ENCODE measurements at places on chromosomes 16 and 17.

- no peak for DNase-seq
Observed at GRCh38 chr16:85391769-85392583, 221.1 kb upstream of the GSE1 start.

DNA sequence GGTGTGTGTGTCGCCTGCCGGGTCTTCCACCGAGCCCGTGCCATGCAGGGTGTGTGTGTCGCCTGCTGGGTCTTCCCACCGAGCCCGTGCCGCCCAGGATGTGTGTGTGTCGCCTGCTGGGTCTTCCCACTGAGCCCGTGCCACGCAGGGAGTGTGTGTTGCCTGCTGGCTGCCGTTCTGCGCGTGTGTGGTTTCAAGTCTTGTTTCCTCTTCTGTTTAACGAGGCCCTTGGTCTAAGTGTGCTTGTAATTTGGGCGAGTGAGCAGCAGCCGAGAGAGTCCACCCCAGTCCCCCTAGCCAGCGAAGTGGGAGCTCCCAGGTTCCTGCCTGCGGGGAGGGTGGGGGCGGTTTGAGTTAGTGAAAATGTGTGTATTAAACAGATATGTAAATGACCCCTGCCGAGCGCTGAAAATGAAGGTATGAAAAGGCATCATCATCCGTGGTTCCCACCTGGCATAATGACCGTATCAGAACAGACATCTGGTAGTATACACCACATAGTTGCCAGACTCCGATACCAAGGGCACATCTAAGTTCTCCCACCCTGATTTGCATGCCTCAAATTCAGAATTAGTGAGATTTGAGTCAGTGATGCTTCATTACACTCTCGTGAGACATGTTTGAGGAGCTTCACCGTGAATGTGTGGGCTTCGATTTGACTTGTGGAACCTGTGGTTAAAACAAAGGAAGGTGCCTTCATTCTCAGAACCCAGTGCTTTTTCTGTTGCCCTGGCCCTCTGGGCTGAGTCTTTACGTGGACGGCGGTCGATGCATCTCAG lies 114.5 kb upstream of the CHMP6 start:
- peak; percentile 83 for DNase-seq

- no peak for DNase-seq
Observed at GRCh38 chr16:75390926-75391653, 42.2 kb downstream of the CFDP1 start.

- DNase-seq, result peak; percentile 94
Observed at GRCh38 chr17:51118330-51119195, 2.1 kb downstream of the SPAG9 start.

DNA sequence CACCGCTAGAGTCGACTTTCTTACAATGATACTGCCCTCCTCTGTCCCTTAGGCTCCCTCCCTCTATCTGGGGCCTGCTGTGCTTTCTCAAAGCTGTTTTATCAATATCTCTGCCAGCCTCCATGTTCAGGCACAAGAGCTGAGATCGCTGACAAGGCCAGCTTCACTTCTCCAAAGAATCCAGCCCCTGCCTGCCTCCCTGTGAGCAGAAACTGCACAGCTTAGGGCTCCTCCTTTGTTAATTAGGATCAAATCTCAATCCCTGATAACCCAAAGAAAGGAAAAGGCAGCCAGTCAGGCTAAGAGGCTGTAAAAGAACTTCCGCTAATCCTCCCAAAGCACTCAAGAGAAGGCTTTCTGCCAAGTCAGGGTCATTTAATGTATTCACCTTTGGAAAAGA lies 616.0 kb upstream of the CDH11 start:
- no peak for DNase-seq

DNA sequence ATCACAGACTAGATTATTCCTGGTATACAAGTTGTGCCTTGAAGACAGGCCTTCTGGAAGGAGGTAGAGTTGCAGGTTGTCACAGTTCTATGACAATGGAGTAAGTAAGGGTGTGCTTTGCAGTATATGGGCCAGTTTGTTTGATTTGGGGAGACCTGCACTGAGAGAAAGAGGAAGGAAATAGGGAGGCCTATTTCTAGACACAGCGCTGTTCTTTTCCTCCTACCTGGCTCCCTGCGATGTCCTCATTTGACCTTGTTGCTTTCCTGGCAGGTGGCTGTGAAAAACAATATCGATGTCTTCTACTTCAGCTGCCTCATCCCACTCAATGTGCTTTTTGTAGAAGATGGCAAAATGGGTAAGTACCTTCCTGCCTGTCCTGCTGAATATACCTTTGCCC lies 22.5 kb upstream of the RASL10B start:
- no peak for DNase-seq

- DNase-seq, result no peak
Observed at GRCh38 chr16:4976611-4977145, 18.5 kb downstream of the SEC14L5 start.

DNA sequence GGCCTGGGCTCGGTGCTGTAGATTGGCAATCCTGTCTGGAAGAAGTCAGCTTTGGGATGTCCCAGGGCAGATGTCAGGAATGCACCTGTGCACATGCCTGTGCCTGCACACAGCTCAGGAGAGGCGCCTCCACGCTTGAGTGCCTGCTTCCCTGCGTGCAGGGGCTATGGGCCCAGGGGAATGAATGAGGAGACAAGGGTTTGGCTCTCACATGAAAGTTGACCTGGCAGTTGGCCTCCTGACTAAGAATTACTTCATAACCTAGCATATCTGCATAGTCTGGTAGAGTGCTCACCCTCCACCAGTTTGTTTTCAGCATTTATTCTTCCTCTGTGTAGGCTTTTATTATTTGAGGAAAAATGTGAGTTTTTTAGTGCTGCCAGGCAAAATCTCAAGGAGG lies 50.0 kb downstream of the PLD6 start:
- no peak for DNase-seq

DNA sequence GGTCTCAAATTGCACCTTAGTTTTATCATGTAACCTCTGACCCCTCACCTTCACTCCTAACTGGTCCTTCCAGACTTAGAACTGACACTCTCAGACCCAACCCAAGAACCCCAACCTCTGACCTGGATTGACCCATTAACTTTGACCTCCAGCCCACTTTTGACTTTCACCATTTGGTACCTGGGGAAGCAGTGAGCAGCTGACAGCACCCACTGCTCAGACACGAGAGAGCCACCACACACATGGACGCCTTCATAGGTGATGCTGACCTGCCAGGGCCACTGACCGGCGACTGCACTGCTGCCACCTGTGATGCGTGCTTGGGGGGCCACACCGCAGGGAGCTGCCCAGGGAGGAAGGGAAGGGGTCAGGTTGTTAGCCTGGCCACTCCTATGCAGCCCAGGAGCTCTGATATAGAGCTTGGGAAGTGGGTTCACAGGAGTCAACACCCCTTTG lies 2.5 kb downstream of the PRSS8 start:
- DNase-seq, result no peak

- peak; percentile 33 for DNase-seq
Observed at GRCh38 chr17:37570527-37571093, 38.6 kb downstream of the SYNRG start.

DNA sequence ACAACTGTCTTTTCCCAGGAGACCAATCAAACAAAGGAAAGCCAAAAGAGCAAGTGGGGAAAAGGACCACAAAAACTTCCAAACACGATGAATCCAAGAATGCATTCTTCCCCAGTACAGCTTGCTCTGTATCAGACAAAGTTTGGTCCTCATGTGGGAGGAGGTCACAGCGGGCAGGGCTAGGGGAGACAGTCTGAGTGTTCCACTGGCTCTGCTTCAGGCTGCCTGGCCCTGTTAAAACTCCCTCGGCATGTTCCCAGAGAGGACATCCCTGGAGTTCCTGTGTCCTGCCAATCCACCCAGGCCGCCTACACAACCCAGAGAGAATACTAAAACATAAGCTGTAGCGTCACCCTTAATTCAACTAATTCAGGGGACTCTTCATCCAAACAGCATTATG lies 415.1 kb upstream of the DYNLRB2 start:
- DNase-seq, result no peak

GRCh38 chr16:55914383-55914782 lies 39.2 kb upstream of the CES5A start:
- no peak for DNase-seq

DNA sequence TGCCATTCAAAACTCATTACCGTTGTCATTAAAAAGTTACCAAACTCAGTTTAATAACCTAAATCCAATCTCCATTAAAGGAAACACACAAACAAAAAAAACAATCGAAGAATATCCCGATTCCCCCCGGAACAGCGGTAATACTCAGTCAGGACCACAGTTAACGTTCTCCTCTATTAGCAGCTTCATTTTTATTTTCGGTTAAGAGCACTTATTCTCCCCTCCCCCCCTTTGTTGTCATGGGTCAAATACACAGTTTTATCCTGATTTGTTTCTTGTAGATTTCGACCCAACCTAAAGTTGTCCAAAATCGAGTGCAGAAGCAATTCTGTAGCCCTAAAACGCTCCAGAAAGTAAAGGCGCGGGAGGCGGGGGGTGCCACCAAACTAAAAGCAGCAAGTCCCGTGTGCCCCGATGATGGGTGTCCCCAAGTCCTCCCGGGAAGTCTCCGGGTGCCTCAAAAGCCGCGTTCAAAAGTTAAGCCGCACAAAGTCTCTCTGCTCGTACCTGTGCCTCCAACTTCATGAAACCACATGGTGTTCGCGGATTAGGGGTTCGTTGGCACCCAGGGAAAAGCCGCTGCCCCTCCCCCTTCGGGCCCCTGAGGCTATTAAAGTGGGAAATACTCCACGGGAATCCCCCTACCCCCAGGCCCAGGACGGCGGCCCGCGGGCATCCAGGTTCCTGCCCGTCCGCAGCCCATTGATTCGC lies 996 bp downstream of the SUMO2 start:
- DNase-seq, result no peak
